ENCODE measurements at places on chromosomes 5 and 9.

DNA sequence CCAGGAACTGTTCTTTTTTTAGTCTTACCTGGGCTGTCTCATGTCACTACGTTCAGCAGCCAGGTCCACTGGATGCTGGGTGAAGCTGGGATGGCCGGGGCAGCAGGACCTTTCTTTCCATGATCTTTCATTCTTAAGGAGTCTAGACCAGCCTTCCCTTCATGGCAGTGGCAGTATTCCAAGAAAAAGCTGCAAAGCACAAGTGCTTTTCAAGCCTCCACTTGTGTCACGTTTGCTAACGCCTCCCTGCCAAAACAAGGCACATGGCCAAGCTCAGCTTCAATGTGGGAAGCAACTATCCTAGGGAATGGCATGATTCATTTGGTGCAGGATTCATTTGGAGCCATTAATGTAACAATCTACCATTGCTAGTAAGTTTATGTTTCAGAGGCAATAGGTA is 94.8 kb downstream of the RCL1 start:
- no peak overlapping the region for H3K27ac ChIP-seq
- peaks cover 5% of the 10 kb centered on the region for H3K4me1 ChIP-seq
- no peak overlapping the region for H3K4me3 ChIP-seq

DNA sequence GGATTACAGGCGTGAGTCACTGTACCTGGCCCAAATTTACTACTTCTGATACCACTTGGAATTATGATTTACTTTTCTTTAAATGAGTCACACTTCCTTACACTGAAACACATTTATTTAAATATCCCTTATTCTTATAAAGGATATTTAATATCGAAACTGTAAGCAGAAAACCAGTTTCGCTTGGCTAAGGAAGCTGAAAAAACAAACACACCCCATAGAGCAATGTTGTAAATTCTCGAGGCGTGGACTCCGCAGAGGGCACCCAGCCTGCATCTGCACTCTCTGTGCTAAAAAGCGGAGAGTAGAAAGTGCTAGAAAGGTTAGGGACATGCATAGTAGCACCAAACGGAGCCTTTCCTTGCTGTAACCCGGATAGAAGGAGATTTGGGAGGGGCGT is 86.5 kb downstream of the HMCN2 start:
- H3K27ac ChIP-seq = no peak overlapping the region
- H3K4me1 ChIP-seq = no peaks in the 10 kb centered on the region
- no peak for DNase-seq
- peaks cover 3% of the 10 kb centered on the region for H3K27me3 ChIP-seq
- H3K4me3 ChIP-seq = no peak overlapping the region

- H3K4me1 ChIP-seq = peaks cover 16% of the 10 kb centered on the region
- H3K27me3 ChIP-seq = no peaks in the 10 kb centered on the region
Observed at GRCh38 chr5:135423146-135423845, 23.9 kb downstream of the DCANP1 start.

DNA sequence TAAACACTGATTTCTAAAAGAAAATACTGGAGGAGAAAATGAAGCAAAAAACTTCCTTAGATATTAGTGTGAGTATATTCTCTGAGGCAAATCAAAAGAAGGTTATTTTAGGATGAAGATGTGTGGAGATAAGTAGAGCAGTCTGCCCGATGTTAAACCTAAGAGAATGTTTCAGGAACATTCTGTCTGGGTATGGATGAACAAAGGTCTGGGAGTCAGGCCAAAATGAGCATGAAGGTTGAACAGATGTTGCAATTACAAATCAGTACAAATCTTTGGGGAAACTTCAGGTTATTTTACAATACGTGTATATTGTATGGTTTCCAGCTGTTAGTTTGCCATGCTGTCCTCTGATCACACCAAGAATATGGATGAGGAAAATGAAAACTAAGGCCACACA is 14.4 kb upstream of the CEP78 start:
- H3K27ac ChIP-seq = no peak overlapping the region
- H3K36me3 ChIP-seq = peaks cover 2% of the 10 kb centered on the region
- H3K4me3 ChIP-seq = no peak overlapping the region
- no peaks in the 10 kb centered on the region for H3K27me3 ChIP-seq

DNA sequence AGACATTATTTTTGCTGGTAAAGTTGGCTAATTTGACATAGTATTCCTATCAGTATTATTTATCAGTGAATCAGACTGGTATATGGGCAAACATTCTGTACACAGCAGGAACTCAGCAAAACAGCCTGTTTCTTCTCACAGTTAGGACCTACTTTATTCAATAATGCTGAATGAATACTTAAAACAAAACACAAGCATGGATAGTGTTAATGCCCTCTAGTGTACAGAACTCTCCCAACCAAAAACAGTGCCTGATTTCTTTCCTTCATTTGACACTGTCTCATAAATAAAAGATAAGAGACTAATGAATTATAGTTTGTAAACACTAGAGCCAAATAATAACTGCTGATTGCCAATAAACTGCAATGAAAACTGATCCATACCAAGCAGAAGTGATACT is 1113.3 kb downstream of the PTPRD start:
- H3K27ac ChIP-seq = no peak overlapping the region
- peaks cover 7% of the 10 kb centered on the region for H3K4me1 ChIP-seq
- DNase-seq = no peak
- H3K4me3 ChIP-seq = no peak overlapping the region
- no peaks in the 10 kb centered on the region for H3K27me3 ChIP-seq
- peaks cover 1% of the 10 kb centered on the region for H3K36me3 ChIP-seq

DNA sequence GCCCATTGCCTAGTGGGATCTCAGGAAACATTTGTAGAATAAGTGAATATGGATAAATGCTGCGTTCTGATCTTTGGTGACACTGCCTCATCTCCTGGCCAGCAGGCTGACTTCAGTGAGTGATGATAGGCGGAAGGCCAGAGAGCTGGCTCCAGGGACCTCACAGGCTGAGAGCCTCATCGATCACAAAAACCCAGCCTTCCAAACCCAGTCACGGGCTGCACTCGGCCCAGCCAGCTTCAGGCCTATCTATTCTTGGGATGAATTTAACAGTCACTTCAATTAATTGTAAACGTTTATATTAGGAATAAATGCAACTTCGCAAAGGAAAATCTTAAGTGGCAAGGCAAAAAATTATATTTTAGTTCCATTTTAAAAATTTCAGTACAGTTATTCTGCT is 201.6 kb downstream of the IRX2 start:
- H3K4me1 ChIP-seq = no peaks in the 10 kb centered on the region
- no peaks in the 10 kb centered on the region for H3K36me3 ChIP-seq
- DNase-seq = no peak

DNA sequence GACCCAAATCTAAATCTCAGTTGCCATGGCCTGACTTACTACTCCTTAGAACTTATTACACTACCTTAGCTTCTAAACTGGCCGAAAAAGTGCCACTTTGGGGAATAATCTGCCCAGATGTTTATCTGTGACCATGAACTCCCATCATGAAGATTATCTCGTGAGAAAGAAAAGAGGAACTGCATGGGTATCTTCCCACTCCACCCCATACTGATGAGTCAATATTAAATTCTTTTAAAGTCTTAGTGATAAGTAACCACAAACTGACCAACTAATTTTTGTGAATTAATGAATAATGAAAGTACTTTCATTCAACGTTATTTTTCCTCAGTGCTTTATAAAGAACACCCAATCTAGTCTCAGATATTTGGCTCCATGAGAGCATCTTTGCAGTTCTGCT is 493.5 kb downstream of the EBF1 start:
- no peaks in the 10 kb centered on the region for H3K36me3 ChIP-seq
- H3K27ac ChIP-seq = no peak overlapping the region
- peaks cover 2% of the 10 kb centered on the region for H3K4me1 ChIP-seq
- H3K27me3 ChIP-seq = peaks cover 7% of the 10 kb centered on the region

Measured in progenitor cell of endocrine pancreas (in vitro differentiated cells).